Right lobe of liver (tissue), 6 donors: ENCODE measurements at places on chromosomes 11 and 22.
A peak's percentile ranks its signal among the peaks of the same experiment; 100 is the strongest.

DNA sequence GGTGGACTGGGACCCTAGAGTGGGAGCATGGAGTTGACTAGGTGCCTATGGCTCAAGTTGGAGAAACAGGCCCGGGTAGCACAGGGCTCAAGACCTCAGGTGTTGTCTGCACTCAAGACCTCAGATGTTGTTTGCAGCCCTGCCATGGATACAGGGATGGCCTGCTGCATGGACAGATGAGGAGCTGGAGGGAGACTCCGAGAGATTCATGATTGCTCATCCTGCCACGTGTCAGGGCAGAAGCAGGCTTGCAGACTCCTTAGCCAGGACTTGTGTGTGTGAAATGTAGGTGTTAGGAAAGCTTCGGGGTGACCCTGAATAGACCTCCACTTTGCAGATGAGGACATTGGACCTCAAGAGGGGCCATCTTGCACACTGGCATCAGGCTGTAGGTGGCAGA lies 921 bp downstream of the CCDC116 start:
- DNase-seq, result no peak

- DNase-seq, result no peak
These were observed 926 bp downstream of the PRR5L start for GRCh38 chr11:36296884-36297543.

- DNase-seq, result no peak
These were observed at the start of gene NELL1 for GRCh38 chr11:20668844-20669819. TSS of gene NELL1 (plus strand) at chr11:20669586.

DNA sequence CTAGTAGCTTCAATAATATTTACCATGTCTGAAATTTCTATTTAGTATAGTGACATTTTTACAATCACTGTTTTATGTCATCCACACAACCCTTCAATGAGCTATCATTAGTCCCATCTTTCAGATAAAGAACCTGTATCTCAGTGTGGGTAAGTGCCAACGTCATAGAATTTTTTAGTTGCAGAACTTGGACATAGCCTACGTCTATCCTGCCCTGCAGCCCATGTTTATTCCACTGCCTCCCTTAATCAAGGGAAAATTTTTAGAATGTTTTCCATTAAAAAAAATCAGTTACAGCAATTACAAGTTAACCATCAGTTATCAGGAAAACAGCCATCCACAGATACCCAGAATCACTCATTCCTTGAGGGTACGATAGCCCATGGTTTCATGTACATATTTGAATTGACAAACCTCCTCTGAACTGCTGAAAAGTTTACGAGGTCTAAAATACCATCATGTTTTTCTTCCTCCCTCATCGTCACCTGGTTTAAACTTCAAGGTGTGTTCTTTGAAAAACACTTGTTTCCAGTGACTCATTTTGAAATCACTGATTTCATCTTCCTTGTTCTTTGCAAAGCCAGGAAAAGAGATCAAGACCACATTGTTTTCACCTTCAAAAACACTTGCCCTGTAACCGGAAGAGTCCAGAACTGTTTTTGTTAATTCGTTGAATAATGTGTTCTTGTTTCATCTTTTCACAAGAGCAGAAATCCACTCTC lies 100.9 kb downstream of the FAM76B start:
- no peak for DNase-seq

DNA sequence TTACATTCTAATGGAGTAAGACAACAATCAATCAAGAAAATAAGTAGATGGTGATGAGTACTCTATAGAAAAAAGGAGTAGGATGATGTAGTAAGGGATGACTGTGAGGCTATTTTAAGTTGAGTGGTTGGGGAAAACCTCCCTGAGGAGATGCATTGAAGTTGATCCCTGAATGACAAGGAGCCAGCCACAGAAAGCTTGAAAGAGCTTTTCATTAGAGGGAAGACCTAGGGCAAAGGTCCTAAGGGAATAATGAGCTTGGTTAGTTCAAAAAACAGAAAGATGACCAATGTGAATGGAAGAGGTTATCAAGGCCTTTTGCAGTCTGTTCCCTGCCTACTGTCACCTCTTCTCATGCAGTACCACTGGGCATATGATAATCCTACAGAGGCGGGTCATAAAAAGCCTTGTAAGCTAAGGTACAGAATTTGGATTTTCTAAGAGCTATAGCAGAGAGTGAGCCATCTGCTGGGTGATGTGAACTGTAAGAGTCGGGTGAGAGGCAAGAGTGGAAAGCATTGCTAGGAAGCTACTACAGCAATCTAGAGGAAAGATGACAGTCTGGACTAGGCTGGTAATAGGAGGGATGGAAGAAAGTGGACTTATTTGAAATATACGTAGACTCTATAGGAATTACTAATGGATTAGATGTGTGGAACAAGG lies 3.1 kb downstream of the PPP2R1B start:
- no peak for DNase-seq

DNA sequence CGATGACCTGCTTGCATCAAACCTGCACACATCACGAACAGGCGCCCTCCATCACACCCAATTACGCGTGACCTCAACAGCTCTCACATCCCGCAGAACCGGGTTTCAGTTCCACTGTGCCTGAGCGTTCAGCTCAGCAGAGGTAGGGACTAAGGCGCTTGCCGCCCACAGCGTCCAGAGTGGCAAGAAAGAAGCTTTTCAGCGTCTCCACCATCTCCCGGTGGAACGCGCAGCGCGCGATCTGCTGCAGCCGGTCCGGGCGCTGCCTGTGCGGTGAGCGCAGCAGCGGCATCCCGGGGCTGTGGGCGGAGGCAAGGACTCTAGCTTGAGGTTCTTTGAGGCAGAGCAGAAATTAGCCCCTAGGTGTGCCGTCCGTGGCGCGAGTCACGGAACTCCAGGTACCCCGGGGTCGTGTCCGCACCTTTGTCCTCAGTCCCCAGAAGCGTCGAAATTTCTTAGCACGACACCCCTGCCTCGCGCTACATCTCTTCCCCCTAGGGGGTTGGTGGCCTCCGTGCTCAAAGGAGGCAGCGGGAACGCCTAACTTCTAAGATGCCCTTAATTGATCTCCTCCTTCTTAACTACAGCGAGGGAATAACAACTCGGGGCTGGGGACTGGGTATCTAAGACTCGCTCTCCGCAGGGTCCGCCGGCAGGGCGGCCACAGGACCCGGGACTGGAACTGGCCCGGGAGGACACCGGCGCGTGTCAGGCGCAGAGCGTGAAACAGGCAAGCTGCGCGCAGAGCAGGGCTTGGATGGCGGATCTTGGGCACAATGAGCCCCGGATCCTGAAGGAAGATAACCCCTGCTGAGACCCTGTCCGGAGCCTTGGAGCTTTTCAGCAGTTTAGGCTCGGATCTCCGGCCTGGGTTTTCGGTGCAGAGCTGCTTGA lies 1.7 kb upstream of the CALCA start:
- DNase-seq, result peak; percentile 35

DNA sequence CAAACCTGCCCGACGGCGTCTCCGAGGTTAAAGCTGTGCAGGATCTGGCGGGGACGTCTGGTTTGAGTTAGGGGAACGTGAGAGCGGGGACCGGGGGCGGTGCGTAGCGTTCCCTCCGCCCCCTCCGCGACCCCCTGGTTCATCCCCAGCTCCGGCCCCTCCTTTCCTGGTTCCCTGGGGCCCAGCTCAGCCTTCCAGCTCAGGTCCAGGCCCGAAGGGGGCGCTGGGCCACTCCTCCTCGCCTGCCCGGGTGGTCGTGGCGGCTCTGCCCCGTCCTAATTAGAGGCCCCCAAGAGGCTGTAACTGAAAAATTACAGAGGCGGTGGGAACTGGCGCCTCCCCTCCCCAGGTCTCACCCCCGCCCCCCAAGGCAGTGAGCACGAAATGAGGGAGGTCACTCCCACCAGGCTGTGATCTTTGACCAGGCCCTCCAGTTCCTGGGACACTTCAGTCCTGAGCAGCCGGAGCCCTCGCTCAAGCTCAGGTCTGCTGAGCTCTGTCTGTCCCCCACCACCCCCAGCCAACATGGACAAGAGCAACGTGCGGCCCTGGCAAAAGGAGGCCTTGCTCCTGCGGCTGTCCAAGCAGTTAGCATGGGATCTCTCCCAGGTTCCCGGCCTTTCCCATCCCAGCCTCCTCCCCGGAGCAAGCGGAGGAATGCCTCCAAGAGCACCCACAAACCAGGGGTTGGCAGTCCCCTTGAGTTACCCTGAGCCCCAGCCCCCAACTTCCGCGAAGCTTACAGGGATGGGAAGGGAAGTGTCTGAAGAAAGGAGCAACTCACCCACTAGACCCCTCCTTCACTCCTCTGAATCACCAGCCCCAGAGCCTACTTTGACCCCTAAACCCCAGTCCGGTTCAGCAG lies 3.3 kb downstream of the CD248 start:
- DNase-seq, result no peak

DNA sequence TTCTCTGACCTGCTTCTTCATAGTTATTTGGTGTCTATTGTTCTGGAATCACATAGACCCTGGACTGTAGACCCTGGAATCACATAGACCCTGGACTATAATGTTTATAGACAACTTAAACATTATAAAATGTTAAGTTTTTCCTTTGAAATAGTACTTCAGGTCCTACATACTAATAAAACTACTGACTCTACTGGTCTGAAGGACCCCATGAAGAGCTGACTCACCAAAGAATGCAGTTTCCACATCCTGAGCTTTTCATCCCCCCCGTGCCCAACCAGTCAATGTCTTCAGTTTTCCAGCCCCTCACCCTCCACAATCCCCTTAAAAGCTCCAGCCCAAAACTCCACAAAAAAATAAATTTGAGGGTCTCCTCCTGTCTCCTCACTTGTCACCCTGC lies 6.6 kb upstream of the PLEKHA7 start:
- DNase-seq, result no peak

DNA sequence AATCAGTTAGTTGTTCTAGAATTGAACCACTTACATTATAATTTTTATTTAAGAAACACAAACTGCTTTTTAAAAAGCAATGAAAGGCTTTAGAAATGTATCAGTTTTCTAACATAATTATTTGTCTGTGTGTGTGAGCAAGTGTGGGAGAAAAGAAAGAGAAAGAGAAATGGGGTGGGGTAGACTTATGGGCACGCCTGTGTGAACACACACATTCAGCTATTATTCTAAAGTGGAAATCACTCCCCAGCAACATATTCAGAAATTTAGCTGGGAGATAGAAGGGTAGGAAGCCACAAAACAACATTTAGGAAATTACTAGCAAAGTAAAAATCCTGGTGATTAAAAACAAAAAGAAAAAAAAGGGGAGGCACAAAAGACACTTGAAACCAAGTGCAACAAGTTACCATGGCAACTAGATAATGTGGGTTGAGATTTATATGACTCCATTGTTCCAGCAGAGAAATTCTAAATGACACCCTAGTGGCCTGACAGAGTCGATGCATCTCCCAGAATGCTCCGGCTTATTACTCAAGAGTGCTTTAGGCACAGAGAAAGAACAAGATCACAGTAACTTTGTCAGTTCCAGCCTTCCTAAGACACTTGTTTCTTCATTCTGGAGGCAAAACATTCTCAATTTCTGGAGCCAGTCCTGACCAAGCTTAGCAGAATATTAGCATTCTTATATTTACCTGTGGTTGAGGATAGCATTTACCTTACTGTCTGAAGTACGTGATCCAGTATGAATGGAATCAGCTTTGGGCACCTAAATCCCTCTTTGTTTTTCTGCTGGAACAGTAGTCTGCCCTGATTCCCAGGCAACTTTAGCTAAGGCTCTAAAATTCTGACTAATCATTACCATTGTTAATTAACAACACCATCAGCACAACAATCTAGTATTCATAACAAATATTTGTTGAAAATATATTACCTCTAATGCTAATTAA lies 444.4 kb downstream of the DLG2 start:
- DNase-seq, result no peak

DNA sequence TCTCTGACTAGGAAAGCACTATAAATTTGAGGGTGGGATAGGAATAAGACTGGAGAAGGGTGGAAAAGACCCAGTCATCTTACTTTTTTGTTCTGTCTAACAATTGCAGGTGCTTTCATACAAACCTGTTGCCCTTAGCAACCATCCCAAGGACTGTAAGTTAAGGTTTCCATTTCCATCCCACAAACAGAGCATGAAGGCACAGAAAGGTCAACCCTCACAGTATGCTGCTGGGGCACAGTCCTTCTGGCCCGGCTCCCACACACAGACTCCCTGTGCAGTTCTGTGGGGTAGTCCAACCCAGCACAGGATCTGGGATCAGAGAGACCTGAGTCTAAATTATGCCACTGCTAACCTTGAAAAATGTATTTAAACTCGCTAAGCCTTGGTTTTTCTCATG lies 38.4 kb upstream of the ETS1 start:
- peak; percentile 62 for DNase-seq

GRCh38 chr11:128294001-128294670 lies 293.2 kb downstream of the ETS1 start:
- no peak for DNase-seq

DNA sequence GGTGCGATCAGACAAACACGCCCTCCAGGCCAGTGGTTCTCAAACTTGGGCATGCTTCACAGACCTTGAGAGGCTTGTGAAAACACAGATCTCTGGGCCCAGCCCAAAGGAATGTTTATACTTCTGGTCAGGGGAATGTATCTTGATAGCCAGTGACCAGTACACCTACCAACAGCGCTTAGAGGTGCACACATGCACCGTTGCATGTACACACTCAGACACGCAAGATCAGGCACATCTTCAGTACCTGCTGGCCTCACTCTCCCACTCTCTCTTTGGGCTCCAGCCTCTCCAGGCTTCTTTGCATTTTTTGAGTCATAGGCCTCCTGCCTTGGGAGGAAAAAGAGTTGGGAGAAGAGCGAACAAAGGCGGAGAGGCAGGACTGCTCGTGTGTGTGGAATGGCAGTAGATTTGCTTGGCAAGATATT lies 11.7 kb upstream of the FXYD6 start:
- no peak for DNase-seq

- DNase-seq, result no peak
These were observed 19.3 kb upstream of the SMIM38 start for GRCh38 chr11:69136471-69136870.

DNA sequence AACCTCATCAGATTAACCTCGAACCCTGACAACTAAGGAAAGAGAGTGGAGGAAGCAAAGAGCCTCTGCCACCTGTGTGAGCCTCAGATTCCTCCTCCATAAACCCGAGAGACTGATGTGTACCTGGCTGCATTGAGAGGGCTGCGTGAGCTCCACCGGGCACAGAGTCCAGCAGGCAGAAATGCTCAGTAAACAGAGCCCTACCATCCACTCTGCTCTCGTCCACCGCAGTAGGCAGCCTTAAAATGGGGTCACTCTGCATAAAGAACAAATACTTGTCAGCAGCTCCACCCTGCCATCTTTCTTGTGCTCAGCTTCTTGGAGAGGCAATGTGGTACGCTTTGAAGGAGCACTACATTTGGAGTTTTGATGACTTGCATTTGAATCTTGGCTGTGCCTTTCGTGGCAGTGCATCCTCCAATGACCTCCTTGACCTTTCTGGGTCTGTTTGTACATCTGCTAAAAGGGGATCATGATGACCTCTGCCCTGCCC lies 43.0 kb upstream of the CD5 start:
- no peak for DNase-seq

GRCh38 chr11:102407901-102408300 lies 44.7 kb downstream of the TMEM123 start:
- no peak for DNase-seq
